ENCODE measurements at places on chromosomes 11 and 22.

DNA sequence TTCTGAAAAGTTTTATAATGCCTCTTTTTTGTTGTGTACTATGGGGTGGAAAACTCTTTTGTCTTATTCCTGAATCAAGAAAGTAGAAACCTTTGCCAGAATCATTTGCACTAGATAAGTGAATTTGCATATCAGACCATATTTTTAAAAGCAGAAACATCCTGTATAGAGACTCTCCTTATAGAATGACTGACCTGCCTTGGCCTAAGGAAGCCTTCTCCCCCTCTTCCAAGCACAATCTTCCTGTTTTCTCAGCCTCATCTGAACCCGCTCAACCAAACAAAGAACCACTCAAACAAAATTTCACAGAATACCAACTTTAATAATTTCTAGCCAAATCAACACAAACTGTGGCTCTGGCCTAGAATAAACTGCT, 60.3 kb downstream of the SIK3 start:
- DNase-seq = no peak

- DNase-seq = peak; percentile 66
Observed at GRCh38 chr11:109696191-109696897, 274.4 kb downstream of the C11orf87 start.

- peak; percentile 60 for DNase-seq
Observed at GRCh38 chr11:47104261-47104950, 72.3 kb downstream of the ARFGAP2 start.

DNA sequence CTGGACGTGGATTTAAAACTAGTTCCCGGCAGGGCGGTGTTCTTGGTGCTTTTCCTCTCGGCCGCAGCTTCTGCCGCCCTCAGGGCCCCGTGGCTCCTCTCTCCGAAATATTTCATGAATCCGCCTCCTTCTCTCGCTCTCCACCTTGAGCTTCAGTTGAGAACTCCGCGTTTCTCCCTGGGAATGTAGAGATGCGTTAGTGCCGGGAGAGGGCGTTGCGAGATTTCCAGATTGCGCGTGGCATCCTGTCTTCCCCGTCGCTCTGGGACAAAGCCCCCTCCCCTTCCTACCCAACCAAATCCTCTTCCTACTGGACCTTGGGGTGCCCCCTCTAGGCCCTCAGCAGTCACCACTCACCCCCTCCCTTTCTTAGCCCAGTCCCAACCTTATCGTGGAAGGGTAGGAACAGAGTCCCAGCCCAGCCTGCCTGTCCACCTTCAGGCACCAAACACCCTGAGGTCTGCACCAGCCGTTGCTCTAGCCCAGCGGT, 15.5 kb upstream of the RAC2 start:
- no peak for DNase-seq

GRCh38 chr22:43289976-43290721, 53.0 kb downstream of the SCUBE1 start:
- DNase-seq = no peak

- no peak for DNase-seq
Observed at GRCh38 chr11:99371257-99371656, 350.5 kb downstream of the CNTN5 start.

GRCh38 chr11:47394322-47395222, 13.8 kb upstream of the SLC39A13 start:
- no peak for DNase-seq

GRCh38 chr11:78318321-78319114, 99.1 kb downstream of the GAB2 start:
- peak; percentile 25 for DNase-seq

DNA sequence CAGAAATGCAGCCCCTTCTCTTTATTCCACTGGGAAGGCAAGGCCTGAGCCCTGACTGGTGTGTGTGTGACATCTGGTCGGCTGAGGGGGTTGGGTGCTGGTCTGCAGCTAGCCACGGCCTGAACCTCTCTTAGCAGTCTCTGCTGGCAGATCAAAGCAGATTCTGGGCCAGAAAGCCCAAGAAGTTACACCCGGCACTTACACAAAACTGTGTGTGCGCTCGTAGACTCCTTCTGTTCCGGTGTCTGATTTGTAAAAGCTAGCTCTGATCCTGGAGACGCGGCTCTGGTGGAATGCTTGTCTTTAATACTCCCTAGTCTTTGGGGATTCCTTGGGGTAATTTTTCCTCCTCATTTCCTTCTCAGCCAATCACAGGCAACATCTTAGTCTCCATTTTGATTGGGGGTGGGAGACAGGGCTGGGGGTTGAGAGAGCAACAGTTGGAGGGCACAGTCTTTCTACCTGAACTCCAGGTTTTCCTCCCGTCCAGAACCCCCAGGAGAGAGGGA, 5.5 kb downstream of the PKNOX2 start:
- DNase-seq = no peak

DNA sequence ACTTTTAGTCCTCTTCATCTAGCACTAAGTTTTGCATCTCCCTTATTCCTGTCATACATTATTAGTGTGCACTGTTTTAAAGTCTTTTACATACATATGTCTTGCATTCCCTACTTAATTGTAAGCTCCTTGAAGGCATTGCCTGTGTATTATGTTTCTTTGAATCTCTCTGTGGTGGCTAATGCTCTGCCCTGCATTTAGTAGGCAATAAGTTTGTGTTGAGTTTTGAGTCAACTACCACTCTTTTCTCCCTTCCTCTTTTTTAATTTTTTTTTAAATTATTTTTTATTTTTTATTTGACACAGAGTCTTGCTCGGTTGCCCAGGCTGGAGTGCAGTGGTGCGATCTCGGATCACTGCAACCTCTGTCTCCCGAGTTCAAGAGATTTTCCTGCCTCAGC, 78.9 kb downstream of the ZBTB16 start:
- no peak for DNase-seq

DNA sequence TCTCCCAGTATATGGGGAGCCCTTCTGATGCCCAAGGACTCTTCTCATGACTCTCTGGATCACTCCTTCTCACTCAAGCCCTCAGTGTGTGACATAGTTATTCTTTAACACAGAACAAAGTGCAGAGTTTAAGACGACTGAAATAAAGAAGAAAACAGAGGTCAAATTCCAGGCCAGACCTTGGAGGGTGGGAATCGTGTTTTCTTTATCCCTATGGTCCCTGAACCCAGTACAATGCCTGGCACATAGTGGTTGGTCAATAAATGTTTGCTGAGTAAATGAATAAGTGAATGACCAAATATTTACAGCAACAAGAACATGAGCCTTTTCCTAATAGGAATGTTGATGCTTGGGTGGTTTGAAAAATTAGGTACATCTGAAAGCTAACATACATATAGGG, 28.8 kb downstream of the VSTM5 start:
- no peak for DNase-seq

GRCh38 chr11:112983887-112984286, 22.7 kb downstream of the NCAM1 start:
- DNase-seq = no peak

GRCh38 chr11:70133771-70134335, 55.7 kb downstream of the ANO1 start:
- no peak for DNase-seq

DNA sequence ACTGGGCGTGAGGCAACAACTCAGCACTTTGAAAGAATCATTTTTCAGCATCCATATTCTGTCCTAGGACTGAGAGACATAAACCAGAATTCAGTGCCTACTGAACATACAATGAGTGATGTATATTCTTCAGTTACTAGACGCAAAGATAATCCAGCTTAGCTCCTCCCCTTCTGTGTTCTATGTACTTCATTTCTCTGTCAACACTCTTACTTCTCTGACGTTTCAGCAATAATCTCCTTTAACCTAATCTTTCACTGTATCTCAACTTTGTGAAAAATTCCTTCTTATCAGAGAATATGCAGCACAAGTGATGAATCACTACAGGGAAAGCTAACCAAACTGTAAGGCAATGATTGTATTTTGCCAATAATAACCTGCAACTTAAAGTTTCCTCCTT, 2.5 kb upstream of the OR51B5 start:
- DNase-seq = no peak

DNA sequence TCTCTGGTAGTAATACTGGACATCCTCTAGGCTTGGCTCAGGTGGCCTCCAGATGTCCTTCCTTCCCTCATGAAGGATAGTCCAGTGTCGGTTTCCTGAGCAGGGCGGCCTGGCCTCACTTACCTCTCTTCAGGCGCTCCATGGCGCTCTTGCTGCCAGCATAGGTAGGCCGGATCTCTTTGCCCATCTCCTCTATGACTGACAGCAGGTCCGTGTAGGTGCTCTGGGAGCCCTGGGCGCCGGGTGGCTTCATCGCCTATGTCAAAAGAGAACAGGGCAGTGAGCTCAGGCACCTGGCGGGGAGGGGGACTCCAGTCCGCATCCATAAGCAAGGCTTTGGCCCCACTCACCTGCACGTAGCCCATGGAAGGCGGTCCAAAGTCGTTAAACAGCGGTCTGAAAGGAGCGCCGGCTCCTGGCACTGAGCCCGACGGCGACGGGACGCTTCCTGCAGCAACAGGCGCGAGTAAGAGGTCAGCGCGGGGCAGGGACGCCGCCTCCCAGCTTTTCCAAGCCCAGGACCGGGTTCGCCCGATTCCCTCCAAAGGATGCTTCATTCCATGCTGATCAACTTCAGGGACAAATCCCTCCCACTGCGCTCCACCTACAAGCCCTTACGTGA, 609 bp downstream of the CDK2AP2 start:
- no peak for DNase-seq

- no peak for DNase-seq
Observed at GRCh38 chr11:57812634-57813033, 51.0 kb downstream of the CTNND1 start.

- DNase-seq = no peak
Observed at GRCh38 chr22:42596336-42596735, 18.3 kb downstream of the POLDIP3 start.

DNA sequence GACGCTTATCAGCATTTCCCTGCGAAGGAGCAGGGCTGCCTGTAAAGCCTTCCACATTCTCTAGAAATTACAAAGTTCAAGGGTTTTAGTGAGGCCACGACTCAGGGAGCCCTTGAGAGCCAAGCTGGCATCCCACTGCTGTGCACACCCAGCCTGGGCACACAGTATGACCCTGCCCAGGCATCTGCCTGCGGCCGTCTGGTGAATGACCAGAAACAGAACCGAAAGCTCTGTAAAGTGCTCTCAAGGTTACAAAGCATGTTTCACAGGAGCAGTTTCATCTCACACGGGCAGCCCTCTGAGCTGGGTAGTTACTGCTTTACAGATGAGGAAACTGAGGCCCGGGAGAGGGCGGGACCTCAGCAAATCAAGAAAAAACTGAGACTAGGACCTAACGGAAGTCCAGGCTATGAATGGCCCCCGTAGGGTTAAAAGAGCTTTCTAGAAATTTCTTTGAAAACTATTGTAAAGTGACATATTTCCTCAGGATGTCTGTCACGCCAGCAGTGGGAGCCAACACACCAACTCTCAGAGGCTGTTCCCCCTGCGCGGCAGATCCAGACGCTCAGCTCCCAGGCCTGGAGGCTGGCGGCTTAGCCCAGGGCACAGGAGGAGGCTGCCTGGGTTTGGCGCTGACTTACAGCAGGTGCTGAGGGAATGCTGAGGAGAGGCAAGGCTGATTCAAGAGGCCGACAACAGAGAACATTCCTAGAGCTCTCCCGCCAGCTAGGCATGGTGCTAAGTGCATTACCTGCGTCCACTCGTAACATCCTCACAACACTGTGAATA, 7.7 kb upstream of the TCF20 start:
- no peak for DNase-seq

- no peak for DNase-seq
Observed at GRCh38 chr11:65184146-65184545, 2.4 kb downstream of the CAPN1 start.

GRCh38 chr11:134957540-134958335, 545.7 kb upstream of the B3GAT1 start:
- DNase-seq = no peak

DNA sequence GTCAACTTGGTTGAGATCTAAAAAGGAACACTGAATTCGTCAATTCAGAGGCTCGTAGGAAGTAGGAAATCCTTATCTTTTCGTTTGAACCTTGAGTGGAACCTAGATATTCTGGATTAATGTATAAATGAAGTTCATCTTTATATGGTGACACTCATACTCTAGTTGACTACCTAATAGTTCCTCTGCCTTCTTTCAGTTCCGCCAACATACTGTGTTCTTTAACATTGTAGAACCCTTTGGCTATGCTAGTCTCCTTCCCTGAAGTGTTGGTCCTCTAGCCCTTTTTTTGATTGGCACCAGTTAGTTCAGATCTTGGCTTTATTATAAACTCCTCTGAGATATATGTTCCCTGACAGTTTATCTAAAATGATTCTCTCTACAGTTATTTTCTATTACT, 1.5 kb downstream of the ATM start:
- DNase-seq = no peak

GRCh38 chr22:46803936-46804335, 41.5 kb downstream of the TBC1D22A start:
- DNase-seq = no peak

DNA sequence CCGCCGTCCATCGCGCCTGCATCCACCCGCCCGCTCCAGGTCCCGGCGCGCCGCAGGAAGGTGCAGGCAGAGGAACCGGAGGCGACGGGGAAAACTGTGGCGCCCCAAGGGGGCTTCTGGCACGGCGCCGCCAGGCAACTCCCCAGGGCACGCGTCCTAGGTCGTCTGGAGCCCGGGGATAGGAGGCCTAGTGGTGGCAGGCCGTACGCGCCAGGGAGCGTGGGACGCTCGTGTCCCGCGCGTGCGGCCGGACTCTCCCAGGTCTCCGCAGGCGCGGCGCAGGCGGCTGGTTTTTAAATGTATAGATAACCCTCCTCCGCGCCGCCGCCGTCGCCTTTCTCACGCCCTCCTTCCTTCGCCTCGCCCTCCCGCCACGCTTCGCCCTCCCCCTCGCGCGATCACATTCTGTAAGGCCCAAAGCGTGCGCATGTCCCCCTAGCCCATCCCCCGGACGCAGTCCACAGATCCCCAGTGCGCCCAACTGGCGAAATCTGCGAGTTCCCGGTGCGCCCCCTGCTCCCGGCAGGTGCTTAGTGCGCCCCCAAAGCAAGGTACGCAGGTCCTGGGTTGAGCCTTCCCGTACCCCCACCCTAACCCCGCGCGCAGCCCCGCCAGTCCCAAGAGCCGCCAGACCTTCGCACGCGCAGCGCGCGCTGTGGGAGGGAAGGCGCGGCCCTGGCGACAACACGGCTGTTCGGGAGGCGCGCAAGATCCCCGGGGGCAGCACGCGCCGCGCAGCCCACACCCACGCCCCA, at the start of gene ASCL2:
Gene ASCL2 (minus strand): TSS at position 267 of the 755 bp plus-strand sequence. CDS start 256 bp downstream, at position 11.
- no peak for DNase-seq

GRCh38 chr11:134142536-134142935, 73.7 kb downstream of the JAM3 start:
- DNase-seq = no peak

DNA sequence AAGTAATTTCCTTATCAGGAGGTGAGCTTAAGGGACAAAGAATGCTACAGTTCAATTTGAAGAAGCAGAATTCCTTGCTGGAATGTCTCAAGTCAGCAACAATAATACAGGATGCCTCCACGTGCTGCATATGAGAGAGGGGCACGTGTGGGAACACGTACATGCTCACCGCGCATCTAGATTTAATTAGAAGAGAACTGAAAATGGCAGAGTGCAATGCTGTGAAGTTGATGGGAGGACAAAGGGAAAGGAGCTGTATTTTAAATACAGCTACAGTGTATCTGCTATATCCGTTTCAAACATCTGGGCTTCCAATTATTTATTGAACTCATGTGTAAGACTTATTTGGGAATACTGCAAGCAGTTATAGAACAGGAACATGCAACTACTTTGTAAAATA, 328.7 kb downstream of the SOX6 start:
- no peak for DNase-seq

Measured in GM04503 (cell line).